ENCODE measurements at places on chromosomes 2 and 18. TPM values are rescaled to one million over a fixed set of nuclear protein-coding genes. Genes with fewer than 3 reads are reported as not detected.

The LOXHD1 gene
- 0.63 TPM for total RNA-seq

The IGFBP2 gene
- total RNA-seq: 75.5 TPM

The NYAP2 gene
- not detected for total RNA-seq

The PRSS56 gene
- not detected for total RNA-seq

The GDF7 gene
- not detected for total RNA-seq

The GREB1L gene
- not detected for total RNA-seq

The DSEL gene
- total RNA-seq: 0.08 TPM

The STEAP3 gene
- 0.13 TPM for total RNA-seq

All from activated CD8-positive, alpha-beta T cell treated with anti-CD3 and anti-CD28 coated beads, Interleukin-2, amount 10 ng/mL, durations not matched to agents 7 days and 5 days (primary cell).